MG63 (cell line): ENCODE measurements at places on chromosomes 3 and 15.

GRCh38 chr3:5205165-5205941 lies 17.8 kb downstream of the EDEM1 start:
- peak; percentile 83 for DNase-seq

GRCh38 chr3:108669208-108669607 lies 79.7 kb downstream of the DZIP3 start:
- no peak for DNase-seq

- no peak for DNase-seq
Observed at GRCh38 chr3:184981071-184981470, 169.1 kb downstream of the VPS8 start.

GRCh38 chr3:125156456-125156855 lies 56.1 kb downstream of the SLC12A8 start:
- DNase-seq: no peak

DNA sequence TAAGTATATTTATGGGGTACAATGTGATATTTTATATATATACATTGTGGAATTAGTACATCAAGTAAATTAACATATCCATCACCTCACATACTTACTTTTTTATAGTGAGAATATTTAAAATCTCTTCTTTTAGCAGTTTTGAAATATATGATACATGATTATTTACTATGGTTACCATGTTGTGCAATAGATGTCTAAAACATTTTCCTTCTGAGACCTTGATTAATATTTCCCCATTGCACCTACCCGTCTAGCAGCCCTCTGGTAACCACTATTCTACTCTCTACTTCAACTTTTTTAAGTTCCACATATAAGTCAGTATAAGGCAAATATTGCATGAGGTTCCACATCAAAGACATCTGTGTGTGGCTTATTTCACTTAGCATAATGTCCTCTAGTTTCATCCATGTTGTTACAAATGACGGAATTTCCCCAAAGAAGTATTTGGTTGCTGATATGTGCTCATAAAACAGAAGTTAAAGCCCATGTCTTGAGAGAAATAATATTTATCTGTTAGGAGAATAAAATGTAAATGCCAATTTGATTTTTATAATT lies 29.6 kb upstream of the NFKBIZ start:
- DNase-seq: no peak

GRCh38 chr15:57198654-57199291 lies 177.5 kb upstream of the CGNL1 start:
- DNase-seq: no peak

- DNase-seq: peak; percentile 94
Observed at GRCh38 chr3:196287440-196288140, at the start of gene PCYT1A. Gene PCYT1A, minus strand, starts transcription at chr3:196287726. Its CDS starts 17,195 bp downstream, at chr3:196270531.

- no peak for DNase-seq
Observed at GRCh38 chr15:71109905-71110304, 5.4 kb upstream of the THSD4 start.

GRCh38 chr3:188904670-188905069 lies 267.1 kb upstream of the TPRG1 start:
- DNase-seq: peak; percentile 23

- no peak for DNase-seq
Observed at GRCh38 chr3:48783304-48783703, 64.4 kb downstream of the PRKAR2A start.

GRCh38 chr3:72078676-72079368 lies 293.9 kb upstream of the PROK2 start:
- no peak for DNase-seq

GRCh38 chr15:90013503-90013937 lies 12.4 kb downstream of the ZNF710 start:
- DNase-seq: no peak

DNA sequence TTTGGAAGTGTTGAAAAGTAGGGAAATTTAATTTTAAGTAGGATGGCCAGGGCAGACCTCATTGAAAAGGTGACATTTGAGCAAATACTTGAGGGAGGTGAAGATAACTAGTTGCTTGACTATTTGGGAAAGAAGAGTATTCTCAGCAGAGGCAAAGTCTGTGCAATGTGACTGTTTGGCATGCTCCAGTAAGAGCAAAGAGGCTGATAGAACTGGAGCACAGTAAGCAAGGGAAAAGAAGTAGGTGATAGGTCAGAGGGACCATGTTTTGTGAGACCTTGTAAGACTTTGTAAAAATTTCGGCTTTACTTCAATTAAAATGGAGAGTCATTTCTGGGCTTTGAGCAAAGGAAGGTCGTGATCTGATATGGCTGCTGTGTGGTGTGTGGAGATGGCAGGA lies 335.8 kb downstream of the ZIC1 start:
- DNase-seq: no peak

GRCh38 chr3:100260081-100260684 lies 609 bp upstream of the TBC1D23 start:
- DNase-seq: no peak

- no peak for DNase-seq
Observed at GRCh38 chr3:103440539-103441203, 1005.9 kb downstream of the ZPLD1 start.

DNA sequence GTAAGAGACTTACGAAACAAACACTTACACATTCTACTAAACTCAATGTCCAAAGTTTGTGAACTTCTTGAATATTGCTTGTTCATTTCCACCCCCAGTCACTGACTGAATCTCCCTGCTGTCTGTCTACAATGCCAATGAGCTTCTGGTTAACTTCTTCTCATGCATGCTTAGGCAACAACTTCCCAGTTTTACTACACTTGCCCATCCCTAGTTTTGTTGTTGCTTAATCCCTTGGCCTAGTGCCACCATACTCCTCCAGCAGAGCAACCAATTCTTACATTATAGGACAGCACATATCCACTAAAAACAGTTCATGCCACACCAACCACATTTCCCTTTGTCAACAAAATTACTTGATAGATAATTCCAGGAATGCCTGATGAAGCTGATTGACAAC lies 40.9 kb upstream of the CCR2 start:
- DNase-seq: no peak

DNA sequence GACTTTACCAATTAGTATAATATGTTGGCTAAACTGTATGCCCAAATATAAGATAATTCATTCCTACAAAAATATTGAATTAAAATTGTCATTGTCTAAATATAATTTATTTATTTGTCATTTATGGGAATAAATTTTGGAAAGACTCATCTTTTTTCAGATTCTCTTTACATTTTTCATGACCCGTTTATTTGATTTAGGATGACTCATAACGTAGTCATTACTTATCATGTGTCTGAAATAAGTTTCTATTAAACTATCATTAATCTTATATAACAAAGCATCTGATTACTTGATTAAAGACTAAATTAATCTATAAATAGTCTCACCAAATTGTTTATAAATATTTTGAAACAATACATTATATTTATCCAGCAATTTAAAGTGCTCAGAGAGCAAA lies 516.6 kb downstream of the CADM2 start:
- no peak for DNase-seq

DNA sequence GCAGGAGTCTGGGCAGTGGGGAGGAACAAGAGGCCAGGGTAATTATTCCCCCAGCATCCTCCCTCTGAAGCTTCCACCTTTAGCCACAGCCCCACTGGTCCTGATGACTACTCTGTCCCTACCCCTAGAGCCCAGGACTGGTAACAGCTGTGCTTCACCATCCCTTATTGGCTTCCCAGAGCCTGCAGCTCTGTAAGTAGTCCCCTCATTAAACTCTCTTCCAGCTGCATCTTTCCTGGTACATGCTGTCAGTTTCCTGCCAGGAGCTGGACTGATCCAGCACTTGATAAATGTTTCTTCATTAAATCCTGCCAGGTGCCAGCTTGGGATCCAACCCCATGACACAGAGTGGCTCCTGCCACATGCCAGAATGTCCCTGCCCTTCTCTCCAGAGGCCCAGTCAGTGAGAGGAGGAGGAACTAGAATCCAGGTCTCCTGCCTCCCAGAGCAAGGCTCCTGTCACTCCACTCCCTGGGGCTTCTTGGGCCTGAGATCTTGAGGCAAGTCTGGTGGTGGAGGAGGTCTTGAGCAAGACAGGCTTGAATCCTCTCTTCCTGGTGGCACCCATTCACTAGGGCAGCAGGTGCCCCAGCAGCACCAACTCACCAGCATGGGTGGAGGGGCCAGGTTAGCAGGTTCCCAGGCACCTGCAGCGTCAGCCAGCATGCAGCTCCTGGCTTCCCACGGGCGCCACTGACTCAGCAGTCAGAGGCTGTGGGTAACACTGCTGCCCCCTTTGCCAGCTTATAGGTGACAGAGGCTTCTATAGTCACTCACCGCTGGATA lies 27.6 kb downstream of the FBXW12 start:
- DNase-seq: no peak

- DNase-seq: no peak
Observed at GRCh38 chr3:121508389-121508788, 37.4 kb downstream of the POLQ start.

- no peak for DNase-seq
Observed at GRCh38 chr3:148642214-148642613, 55.5 kb upstream of the AGTR1 start.

DNA sequence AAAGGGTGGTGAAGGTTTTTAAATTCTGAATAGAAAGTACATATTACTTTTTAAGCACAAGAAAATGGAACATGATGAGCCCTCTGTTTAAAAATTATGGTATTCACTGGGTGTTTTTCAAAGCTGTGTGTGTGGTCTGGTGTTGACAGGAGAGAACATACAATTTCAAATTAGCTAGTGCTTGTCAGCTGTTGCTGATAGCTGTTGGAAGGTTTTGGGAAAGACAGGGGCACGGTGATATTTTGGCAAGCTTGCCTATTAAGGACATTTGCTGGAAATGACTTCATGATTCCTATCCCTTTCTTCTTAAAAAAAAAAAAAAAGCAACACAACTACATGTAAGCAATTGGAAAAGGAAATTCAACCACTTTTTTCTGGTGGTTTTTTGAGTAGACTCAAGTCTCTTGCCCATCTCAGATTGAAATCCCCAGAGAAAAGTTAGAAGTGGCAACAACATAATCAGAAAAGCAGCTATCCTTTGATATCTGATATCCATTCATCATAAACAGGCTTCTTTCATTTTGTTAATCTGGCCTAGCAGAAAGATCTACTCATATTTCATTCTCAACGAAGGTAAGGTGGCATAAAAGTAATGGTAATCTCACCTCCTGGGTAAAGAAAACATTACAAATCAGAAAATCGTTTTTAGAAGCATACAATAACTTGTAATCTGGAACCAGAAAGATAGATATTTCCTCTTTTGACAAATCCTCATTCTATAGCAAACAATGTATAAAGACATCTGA lies 130.0 kb downstream of the RBMS3 start:
- DNase-seq: no peak

- DNase-seq: no peak
Observed at GRCh38 chr3:174951034-174951433, 91.9 kb downstream of the NAALADL2 start.

DNA sequence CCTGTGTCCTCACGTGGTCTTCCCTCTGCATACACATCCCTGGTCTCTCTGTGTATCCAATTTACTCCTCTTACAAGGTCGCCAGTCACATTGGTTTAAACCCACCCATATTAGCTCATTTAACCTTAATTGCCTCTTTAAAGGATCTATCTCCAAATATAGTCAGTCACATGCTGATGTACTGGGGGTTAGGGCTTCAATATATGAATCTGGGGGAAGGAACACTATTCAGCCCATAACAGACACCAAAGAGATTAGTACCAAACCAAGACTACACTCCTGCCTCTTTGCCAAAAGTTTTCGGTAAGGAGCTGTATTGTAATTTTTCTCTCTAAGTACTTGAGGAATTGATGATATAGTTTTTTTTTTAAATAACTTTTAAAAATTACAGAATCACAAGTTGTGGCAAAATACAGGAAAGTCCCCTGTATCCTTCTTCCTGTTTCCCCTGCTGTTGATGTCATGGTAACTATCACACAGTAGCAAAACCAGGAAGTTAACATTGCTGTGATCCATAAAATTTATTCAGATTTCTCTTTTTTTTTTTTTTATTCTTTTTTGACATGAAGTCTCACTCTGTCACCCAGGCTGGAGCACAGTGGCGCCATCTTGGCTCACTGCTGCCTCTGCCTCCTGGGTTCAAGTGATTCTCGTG lies 67.8 kb downstream of the SLCO3A1 start:
- no peak for DNase-seq

GRCh38 chr3:124858275-124858674 lies 28.9 kb downstream of the ITGB5 start:
- DNase-seq: no peak

DNA sequence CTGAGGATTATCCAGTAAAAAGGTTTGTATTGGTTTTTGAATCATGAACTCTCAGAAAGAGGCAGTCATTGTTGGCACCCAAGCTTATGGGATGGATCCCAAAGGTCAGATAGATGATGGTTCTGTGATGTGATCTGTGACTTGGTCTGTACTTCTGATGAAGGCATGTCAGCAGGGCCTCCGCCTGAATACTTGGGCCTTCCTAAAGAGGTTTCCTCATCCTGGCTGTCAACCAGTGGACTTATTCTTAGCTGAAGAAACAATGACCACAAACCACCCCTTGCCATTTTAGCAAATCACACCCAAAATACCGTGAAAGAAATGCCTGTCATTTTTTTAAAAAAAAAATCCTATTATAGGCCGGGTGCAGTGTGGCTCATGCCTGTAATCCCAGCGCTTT lies 48.2 kb upstream of the SLC9A9 start:
- DNase-seq: no peak

DNA sequence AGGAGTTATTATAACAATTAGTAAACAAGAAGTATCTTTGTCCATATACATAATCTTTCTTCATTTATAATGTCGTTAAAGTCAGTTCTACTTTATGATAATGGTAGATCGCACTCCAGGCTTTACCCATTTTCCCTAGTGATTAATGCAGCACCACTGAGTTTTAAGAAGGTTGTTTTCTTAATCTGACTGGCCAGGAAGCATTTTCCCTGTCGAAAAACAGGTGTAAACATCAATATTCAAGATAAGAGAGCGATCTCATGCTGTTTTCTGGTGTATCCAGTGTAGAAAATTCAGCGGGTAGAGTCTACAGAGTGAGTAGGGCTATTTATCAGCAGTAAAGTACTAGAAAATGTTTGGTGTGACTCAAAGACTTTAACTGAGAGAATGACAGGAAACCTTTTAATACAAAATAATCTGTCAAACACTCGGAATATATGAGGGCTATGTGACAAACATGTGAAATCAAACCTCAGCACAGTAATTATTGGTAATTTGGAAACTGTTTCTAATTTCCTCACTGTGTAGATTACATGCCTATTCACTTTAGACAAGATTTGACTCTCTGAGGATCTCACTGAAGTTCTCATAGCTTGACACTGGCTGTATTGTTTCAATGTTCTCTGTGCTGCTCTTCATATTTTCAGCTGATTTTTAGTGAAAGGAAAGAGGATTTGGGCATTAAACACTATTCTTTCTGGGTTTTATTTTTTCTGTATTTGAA lies 1013.2 kb downstream of the VGLL3 start:
- DNase-seq: no peak

GRCh38 chr3:175335229-175335628 lies 476.1 kb downstream of the NAALADL2 start:
- DNase-seq: no peak

- DNase-seq: no peak
Observed at GRCh38 chr3:169602482-169602881, 61.0 kb downstream of the MECOM start.

DNA sequence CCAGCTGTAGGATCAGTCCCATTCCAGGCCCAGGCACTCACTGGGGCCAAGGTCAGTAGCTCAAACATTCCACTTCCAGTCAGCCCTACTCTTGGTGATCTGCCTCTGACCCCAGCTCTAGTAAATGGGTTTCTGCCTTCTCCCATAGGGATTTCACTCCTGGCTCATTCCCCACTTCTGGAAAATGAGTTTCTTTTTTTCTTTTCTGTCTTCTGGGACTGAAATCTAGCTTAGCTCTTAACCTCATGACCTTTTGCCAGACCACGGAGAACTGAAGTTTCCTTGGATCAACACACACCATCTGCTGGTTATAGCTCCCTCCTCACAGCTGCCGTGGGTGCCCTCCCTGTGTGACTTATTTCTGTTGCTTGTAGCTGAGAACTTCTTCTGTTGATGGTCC lies 21.3 kb downstream of the MME start:
- DNase-seq: no peak
